ENCODE measurements at places on chromosomes 11 and 22. TPM values are rescaled to one million over a fixed set of nuclear protein-coding genes. Genes with fewer than 3 reads are reported as not detected.
A peak's percentile ranks its signal among the peaks of the same experiment; 100 is the strongest.

DNA sequence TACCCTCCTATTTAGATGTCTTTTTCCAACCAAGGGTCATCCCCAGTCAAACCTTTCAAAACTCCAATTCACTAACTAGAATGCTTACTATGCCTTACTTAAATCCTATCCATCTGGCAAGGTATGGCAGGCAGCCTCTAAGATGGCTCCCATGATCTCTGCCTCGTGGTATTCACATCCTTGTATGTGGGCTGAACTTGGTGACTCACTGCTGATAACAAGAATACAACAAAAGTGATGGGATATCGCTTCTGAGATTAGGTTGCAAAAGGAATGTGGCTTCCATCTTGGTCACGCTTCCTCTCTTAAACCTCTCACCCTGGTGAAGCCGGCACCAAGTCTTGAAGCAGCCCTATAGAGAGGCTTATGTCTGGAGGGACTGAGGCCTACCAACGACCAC is 29.6 kb upstream of the UPB1 start:
- peaks cover 15% of the 10 kb centered on the region for H3K4me1 ChIP-seq
- no peak overlapping the region for H3K4me3 ChIP-seq
- no peaks in the 10 kb centered on the region for H3K36me3 ChIP-seq
- peak overlapping the region; percentile 28 for H3K27ac ChIP-seq
- no peak for DNase-seq
- no peaks in the 10 kb centered on the region for H3K27me3 ChIP-seq

DNA sequence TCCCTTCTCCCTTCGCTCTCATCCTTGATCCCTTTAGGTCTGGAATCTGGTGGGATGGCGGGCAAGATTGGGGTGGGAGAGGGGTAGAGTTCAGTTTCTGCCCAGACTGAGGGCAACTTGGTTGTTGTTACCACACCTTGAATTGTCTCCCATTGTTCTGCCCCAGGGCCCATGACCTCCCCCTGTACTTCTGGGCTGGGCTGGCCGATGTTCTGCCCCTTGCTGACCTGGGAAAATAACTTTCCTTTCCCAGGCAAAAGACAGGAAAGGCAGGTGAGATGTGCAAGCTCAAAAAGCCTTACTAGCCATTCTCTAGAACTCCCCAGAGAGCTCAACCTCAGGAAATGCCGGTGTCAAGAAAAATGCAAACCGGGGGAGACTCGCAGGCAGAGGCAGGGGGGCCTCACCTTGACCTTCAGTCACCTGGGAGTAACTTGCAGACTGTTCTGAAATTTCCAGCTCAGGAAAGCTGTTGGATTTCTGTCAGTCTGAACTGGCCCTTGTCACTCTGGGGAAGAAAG is 32.4 kb upstream of the EIF3D start:
- H3K27ac ChIP-seq = no peak overlapping the region
- H3K36me3 ChIP-seq = no peaks in the 10 kb centered on the region
- peaks cover 6% of the 10 kb centered on the region for H3K27me3 ChIP-seq
- H3K4me3 ChIP-seq = no peak overlapping the region
- DNase-seq = no peak
- no peaks in the 10 kb centered on the region for H3K4me1 ChIP-seq

DNA sequence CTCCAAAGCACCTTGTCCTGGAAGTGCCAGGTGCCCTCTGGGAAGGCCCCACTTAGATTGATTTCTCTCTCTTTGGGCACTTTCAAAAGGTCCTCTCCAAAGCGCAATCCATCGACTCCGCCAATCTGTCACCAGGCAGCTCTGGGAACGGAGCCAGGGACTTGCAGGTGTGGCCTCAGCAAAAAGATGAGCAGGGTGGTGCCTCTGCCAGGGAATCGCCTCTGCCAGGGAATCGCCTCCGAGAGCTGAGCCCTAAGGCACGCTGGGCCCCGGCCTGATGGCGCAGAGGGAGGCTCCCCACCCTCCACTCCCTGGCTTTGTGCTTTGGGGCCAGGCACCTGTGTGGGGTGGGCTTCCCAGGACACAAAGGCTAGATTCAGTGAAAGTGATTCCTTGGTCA is 1391.3 kb downstream of the TBC1D22A start:
- H3K36me3 ChIP-seq = no peaks in the 10 kb centered on the region
- H3K27me3 ChIP-seq = no peaks in the 10 kb centered on the region
- DNase-seq = no peak
- H3K4me3 ChIP-seq = no peak overlapping the region
- no peaks in the 10 kb centered on the region for H3K4me1 ChIP-seq
- H3K27ac ChIP-seq = no peak overlapping the region

DNA sequence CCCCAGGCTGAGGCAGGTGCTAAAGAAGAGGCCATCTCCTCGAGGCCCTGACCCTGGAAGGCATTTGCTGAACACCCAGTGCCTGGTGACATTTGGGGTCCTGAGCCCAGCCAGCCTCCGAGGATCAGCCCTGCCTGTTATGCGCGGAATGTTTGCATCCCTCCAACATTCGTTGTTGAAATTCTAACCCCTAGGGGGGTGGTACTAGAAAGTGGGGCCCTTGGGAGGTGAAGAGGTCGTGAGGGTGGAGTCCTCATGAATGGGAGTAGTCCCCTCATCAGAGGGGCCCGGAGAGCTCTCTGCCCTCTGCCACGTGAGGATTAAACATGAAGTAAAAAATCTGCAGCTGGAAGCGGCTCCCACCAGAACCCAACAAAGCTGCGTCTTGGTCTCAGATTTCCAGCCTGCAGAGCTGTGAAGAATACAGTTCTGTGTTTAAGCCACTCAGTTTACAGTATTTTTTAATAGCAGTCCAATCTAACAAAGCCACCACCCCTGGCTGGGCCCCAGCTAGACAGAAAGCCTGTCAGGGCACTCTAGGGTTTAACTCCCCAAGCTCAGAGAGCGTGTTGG is 35.3 kb upstream of the SEPTIN5 start:
- no peak for DNase-seq
- H3K27me3 ChIP-seq = peaks cover 13% of the 10 kb centered on the region
- H3K27ac ChIP-seq = no peak overlapping the region
- H3K4me1 ChIP-seq = no peaks in the 10 kb centered on the region
- H3K36me3 ChIP-seq = no peaks in the 10 kb centered on the region

- no peak overlapping the region for H3K4me3 ChIP-seq
- H3K27me3 ChIP-seq = no peaks in the 10 kb centered on the region
- no peaks in the 10 kb centered on the region for H3K4me1 ChIP-seq
- H3K36me3 ChIP-seq = no peaks in the 10 kb centered on the region
Measured at GRCh38 chr11:15938121-15938611, 418.2 kb downstream of the SOX6 start.

GRCh38 chr11:133679896-133680295 is 147.6 kb upstream of the OPCML start:
- H3K4me3 ChIP-seq = no peak overlapping the region
- no peaks in the 10 kb centered on the region for H3K4me1 ChIP-seq
- no peaks in the 10 kb centered on the region for H3K36me3 ChIP-seq
- H3K27ac ChIP-seq = no peak overlapping the region
- no peak for DNase-seq

DNA sequence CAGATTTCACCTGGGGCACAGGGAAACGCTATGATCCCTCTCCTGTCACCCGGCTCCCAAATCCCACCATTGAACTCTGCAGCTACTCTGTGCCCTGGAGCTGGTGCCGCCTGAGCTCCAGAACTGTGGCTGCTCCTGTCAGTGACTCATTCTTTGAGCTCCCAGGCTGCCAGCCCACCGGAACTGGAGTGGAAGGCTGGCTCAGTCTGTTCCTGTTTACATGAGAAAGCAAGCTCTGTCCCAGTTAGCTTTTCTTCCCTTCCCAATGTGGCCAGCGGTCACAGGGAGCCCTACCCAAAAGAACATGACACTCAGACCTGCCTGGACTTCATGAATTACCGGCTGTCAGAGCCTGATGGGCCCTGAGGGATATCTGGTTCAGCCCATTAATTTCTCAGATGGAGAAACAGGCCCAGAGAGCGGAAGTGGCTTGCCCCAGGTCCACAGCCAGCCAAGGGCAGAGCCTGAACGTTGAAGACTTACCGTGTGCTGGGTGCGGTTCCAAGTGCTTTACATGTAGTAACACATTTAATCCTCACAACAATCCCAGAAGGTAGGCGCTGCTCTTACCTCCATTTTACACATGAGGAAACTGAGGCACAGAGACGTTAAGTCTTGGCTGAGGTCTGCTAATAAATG is 23.8 kb upstream of the IGSF22 start:
- H3K27ac ChIP-seq = no peak overlapping the region
- no peak overlapping the region for H3K4me3 ChIP-seq
- no peak for DNase-seq
- no peaks in the 10 kb centered on the region for H3K4me1 ChIP-seq

GRCh38 chr22:27934069-27934468 is 15.0 kb upstream of the PITPNB start:
- no peaks in the 10 kb centered on the region for H3K36me3 ChIP-seq
- no peak for DNase-seq
- H3K27ac ChIP-seq = no peak overlapping the region
- H3K4me3 ChIP-seq = no peak overlapping the region
- H3K27me3 ChIP-seq = no peaks in the 10 kb centered on the region

GRCh38 chr11:83895516-83895915 is 609.3 kb upstream of the CCDC90B start:
- H3K27me3 ChIP-seq = no peaks in the 10 kb centered on the region
- no peak overlapping the region for H3K4me3 ChIP-seq
- DNase-seq = no peak

DNA sequence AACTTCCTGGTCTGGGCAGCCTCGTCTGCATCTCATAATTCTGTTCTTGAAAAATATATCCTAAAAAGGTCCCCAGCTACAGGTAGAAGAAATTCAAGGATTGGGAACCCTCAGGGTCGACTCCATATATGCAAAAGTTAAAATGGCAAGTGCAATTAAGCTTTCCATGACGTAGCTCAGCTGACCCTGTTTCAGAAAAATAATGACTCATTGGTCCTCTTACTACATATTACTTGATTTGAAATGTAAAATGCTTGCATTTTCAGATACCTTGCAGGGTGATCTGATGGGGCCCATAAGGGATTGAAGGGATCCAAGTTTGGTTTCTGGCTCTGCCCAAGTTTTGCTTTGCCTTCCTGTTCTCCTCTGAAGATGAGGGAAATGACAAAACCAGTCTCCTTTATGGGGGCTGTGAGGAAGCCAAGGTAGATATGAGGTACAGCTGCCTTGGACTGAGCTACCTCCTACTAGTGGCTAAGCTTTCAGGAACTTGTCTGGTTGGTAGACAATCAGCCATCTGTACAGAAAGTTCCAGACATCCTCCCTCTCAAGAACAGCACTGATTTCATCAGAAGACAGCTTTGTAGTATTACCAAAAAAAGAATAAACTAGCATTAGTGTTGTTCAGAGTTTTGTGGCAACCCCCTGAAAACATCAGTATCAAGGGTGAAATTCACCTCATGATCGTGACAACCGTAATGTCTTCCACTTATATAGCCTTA is 177.3 kb downstream of the DBX1 start:
- no peak for DNase-seq
- H3K36me3 ChIP-seq = no peaks in the 10 kb centered on the region
- H3K4me1 ChIP-seq = peaks cover 4% of the 10 kb centered on the region
- H3K4me3 ChIP-seq = no peak overlapping the region
- H3K27ac ChIP-seq = no peak overlapping the region

DNA sequence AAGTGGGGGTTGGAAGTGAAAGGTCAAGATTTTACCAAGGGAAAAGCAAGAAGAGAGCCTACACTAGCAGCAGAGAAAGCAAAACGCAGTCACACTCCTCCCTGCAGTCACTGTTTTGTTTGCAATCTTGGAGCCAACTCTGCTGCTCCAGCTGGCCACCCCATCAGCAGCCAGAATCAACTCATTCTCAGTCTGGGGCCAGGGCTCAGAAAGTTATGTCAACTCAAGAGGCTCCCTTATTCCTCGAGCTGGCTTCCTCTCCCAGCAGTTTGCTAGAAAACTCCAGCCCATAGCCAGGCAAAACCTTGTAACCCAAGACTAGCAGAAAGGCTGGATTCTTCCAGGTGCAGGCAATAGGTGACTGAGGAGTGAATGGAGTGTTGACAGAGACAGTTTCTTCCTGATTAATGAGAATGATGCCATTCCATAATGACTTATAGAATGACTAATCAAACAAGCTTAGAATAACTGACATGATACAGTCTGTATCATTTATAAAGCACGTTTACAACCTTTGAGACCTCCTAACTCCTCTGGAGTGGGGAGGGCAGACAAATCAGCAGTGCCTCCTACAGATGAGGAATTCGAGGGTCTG is 53.4 kb downstream of the P4HA3 start:
- DNase-seq = peak; percentile 66
- H3K27ac ChIP-seq = no peak overlapping the region
- H3K27me3 ChIP-seq = no peaks in the 10 kb centered on the region
- H3K4me1 ChIP-seq = peaks cover 10% of the 10 kb centered on the region

DNA sequence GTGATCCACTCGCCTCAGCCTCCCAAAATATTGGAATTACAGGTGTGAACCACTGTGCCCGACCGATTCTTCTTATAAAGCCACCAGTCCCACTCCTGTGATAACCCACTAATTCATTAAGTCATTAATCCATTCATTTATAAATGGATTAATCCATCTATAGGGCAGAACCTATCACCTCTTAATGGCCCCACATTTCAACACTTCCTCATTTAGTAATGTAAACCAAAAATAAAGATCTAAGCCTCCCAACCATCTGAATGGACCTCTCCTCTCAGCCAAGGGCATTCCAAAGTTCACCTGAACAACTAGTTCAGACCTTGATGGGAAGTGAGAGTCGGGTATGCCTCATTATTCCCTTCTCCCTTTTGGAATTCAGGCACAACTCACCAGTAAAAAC is 9.9 kb upstream of the MRPL11 start:
- no peak overlapping the region for H3K4me3 ChIP-seq
- H3K4me1 ChIP-seq = no peaks in the 10 kb centered on the region

DNA sequence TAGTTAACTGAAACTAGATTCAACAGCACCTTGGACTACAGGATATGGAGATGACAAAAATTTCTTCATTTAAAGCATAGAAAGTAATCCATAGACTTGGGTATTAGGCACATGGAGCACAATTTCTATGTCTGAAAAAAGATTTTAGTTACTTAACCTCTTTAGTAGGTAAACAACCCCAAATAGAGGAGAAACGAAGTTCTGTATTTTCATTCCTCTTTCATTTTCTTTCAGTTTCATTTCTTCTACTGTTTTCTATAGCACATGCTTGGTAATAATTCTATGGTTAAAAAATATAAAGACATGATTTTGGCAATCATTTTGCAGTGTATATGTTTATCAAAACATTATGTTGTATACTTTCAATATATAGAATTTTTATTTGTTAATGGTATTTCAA is 99.5 kb downstream of the CASP12 start:
- no peak for DNase-seq
- H3K36me3 ChIP-seq = no peaks in the 10 kb centered on the region
- peak overlapping the region; percentile 42 for H3K4me3 ChIP-seq
- H3K27me3 ChIP-seq = no peaks in the 10 kb centered on the region
- H3K27ac ChIP-seq = no peak overlapping the region
- no peaks in the 10 kb centered on the region for H3K4me1 ChIP-seq

- H3K4me1 ChIP-seq = peaks cover 16% of the 10 kb centered on the region
- no peaks in the 10 kb centered on the region for H3K36me3 ChIP-seq
- peak overlapping the region; percentile 79 for H3K27ac ChIP-seq
- no peak overlapping the region for H3K4me3 ChIP-seq
- DNase-seq = peak; percentile 82
- no peaks in the 10 kb centered on the region for H3K27me3 ChIP-seq
Measured at GRCh38 chr22:17931400-17931825, 92.9 kb downstream of the MICAL3 start.

OR8D4 gene
- not detected for total RNA-seq

Data from heart left ventricle (tissue), 16 donors.